ENCODE measurements at places on chromosomes 7 and 10. TPM values are rescaled to one million over a fixed set of nuclear protein-coding genes. Genes with fewer than 3 reads are reported as not detected.
A peak's percentile ranks its signal among the peaks of the same experiment; 100 is the strongest.

VAX1 gene
- total RNA-seq, result not detected

- no peak for DNase-seq
These were observed 74.3 kb upstream of the POM121L12 start for GRCh38 chr7:52961084-52961483.

DNA sequence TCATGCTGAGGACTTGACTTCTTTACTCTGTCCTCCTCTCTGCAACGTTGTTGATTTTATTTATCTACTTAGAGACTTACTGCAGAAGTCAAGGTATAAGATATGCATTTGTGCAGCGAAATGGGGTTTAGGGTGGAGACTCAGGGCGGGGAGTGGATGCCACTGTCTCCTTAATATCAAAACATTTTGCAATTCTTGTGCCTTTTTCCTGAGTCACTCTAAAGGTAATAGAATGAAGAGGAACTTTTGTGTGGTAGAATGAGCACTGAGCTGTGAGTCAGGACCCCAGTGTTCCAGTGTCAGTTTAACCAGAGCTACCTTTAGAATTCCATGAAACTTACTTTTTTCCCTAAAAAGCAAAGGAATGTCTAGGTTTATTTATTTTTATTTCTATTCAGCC, 78.2 kb downstream of the VTI1A start:
- no peak for DNase-seq

NEURL1 gene
- total RNA-seq, result 0.98 TPM

MSMB gene
- total RNA-seq, result not detected

FFAR4 gene
- not detected for total RNA-seq

DNA sequence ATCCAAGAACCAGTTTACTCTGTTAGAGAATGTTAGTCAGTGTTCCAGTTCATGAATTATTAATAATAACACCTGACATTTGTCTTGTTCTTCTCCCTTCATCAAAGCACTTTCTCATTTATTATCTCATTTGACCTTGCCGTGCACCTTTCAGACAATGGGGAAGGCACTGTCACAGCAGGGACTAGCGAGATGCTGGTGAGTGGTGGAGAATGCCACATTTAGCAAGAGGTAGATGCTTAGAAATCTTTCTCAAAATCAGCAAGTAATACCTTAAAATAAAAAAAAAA, 34.2 kb upstream of the XRCC2 start:
- no peak for DNase-seq

HTR5A gene
- not detected for total RNA-seq

DNA sequence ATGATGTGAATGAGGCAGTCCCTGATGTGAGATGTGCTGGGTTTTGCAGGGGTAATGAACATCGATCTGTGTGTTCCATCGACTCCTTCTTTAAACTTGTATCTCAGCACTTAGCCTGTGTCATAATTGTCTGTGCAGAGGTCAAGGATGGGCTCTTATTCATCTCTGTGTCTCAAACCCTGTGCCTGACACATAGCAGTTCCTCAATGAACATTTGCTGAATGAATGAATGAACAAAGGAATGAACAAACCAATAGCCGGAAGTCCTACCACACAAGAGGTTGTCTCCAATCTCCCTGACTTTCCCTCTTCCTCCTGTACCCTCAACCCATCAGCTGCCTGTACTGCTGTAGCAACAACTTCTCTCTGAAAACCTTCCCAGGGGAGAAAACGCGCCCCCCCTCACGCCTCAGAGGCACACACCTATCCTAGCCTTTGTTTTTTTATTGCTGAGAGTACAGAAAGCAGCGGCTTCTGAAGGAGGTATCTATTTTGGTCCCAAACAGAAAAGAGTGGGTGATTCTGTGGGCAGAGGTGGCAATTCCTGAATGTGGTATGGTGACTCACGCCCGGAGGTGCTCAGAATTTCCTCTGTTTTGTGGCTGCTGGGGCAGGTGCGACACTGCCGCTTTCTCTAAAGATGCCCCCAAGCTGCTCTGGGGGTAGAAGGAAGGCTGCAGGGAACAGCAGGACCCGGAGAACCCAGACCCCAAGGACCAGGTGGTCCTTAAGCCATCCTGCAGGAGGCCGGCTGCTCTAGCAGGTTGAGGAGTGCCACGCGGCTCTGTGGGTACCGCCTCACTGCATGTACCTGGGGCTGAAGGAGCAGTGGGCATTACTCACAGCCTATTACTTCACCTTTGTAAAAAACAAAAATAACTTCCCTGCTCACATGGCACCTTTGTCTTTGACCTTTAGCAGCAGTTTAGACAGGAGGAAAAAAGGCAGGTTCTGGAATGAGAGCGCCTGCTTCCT, 9.6 kb downstream of the IL2RA start:
- DNase-seq, result peak; percentile 83

- no peak for DNase-seq
These were observed 99.0 kb downstream of the GNAT3 start for GRCh38 chr7:80412842-80413241.

ASB10 gene
- total RNA-seq, result not detected

CHN2 gene
- total RNA-seq, result 7.4 TPM

- no peak for DNase-seq
These were observed 9.2 kb downstream of the ITIH5 start for GRCh38 chr10:7657552-7657951.

- no peak for DNase-seq
These were observed 49.1 kb downstream of the OSBPL3 start for GRCh38 chr7:24930856-24931255.

DNA sequence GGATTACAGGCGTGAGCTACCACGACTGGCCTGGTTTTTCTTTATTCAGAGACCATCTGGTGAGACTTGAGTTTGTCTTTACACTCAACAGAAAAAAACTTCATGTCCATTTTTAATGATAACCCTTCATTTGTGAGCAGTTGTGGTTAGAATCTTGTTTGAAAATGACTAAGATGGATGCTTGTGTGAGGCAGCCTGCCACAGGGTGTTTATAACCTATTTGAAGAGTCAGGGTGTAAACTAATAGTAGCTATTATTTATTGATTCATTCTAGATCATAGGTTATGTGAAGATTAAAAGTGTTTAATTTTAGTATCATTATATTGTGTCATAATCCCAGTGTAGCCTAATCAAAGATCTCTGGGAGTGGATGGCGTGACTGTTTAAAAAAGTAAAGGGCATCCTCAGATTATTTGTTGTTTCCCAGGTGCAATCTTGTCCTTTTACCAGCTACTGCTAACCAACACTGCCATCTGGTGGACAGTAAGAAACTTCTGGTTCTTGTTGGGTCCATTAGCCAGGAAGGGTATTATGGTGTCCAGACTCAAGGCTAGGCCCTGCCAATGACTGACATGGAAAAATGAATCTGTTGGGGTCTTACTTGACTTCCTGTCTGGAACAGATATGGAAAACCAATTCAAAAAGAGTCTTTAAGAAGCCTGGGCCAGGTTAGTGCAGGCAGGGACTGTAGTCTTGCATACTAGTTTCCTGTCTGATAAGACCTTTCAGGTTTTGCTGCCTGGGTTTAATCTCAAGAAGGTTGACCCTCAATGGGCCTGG, 24.9 kb downstream of the NRBF2 start:
- DNase-seq, result peak; percentile 47

ZNF488 gene
- total RNA-seq, result 0.08 TPM
